Thyroid gland (tissue), 4 donors: ENCODE measurements at places on chromosomes 6 and 20.

DNA sequence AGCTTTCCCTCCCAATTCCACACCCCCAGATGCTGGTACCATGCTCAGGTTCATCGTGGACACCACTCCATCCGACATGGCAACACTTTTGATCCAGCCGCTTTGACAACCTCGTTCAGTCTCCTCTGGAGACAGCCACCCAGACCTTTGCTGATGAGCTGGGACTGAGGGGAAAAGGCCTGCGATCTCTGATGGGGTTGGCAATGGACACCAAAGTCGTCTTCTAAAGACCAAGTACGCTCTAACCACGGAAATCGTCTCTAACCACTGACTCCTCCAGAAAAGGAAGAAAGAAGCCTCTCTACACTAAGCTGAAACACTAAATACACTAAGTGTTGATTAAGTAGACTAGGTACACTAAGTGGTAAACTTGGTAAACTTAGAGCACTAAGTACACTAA is 26.1 kb upstream of the HLA-E start:
- H3K36me3 ChIP-seq = no peaks in the 10 kb centered on the region
- H3K4me3 ChIP-seq = no peak overlapping the region
- no peak overlapping the region for H3K27ac ChIP-seq
- H3K27me3 ChIP-seq = peaks cover 45% of the 10 kb centered on the region

GRCh38 chr6:29376003-29376402 is 912 bp upstream of the OR12D3 start:
- no peak for DNase-seq
- H3K4me3 ChIP-seq = no peak overlapping the region
- H3K4me1 ChIP-seq = no peaks in the 10 kb centered on the region

DNA sequence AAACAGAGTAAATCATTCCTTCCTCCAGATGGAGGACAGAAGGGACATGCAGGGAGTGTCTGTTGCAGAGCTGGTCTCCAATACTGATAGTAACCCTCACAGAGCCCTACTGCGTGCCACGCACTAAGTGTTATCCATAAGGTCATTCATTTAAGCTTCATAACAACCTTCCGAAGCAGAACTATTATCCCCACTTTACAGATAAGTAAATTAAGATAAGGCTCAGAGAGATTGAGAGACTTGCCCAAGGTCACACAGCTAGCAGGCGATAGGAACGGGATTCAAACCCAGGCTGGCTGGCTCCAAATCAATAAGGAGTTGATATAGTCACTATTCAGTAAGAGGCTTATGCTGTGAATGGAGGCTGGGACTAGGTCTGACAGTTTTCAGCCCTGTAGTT is 30.6 kb downstream of the CPNE5 start:
- H3K4me1 ChIP-seq = no peaks in the 10 kb centered on the region
- no peaks in the 10 kb centered on the region for H3K36me3 ChIP-seq
- H3K4me3 ChIP-seq = no peak overlapping the region
- DNase-seq = no peak
- H3K27me3 ChIP-seq = no peaks in the 10 kb centered on the region
- no peak overlapping the region for H3K27ac ChIP-seq

DNA sequence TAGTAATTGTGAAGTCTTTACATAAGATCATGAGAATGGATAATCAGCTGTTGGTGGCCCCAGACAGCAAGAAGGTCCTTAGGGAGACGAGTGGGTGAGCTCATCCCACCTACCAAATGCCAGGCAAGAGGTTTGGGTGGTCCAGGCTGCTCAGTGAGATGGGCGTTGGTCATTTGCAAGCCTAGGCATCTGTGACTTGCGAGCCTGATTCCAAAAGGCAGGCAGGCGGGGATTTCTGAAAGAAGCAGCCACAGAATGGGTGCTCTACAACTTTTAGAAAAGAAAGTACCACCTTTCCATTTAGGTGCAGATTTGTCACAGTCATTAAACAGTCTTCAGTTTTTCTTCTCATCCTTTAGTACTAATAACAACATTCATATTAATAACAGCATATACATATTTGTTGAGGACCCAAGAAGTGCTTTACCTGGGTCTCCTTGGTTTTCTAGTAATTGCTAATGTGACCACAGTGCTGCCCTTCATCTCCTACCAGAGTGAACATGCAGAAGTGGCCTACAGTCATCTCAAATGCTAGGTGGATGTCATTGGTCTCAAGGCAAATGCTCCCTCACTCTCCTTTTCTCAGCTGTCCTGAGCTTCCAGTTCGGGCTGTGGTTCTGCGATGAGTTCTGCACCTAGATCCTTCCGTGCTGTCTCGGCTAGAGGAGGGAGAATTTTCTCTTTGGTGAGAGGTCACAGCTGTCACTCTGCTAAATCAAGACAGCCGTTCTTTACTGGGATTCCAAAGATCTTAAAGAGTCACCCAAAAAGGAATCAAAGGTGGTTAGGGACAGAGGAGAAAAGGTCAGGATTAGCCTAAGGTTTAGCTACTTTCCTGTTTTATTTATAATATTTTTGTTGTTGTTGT is 2.7 kb downstream of the WRNIP1 start:
- H3K36me3 ChIP-seq = no peaks in the 10 kb centered on the region
- no peaks in the 10 kb centered on the region for H3K27me3 ChIP-seq
- DNase-seq = no peak
- H3K4me1 ChIP-seq = peaks cover 42% of the 10 kb centered on the region
- no peak overlapping the region for H3K4me3 ChIP-seq

- H3K4me3 ChIP-seq = no peak overlapping the region
- DNase-seq = no peak
- H3K27me3 ChIP-seq = no peaks in the 10 kb centered on the region
- H3K27ac ChIP-seq = no peak overlapping the region
Observed at GRCh38 chr6:37489697-37490336, 9.9 kb downstream of the CCDC167 start.

DNA sequence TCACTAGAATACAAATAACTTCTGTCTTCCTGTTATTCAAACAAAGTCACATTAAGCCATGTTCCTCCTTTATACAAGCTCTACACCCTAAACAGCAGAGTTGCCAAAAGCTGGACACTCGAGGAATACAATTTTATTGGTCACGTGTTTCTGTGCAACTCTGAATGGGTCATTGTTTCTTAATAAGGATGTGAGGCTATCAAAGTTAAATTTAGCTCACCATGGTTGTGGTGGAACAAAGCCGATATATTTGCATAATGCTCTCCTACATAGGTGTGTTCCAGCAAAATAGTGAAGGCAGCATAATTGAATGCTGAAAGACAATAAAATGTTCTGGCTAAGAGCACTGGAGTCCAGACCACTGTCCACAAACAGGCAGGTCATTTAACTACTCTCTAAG is 36.9 kb upstream of the CD2AP start:
- no peak overlapping the region for H3K27ac ChIP-seq
- no peak overlapping the region for H3K4me3 ChIP-seq
- no peaks in the 10 kb centered on the region for H3K27me3 ChIP-seq
